ENCODE measurements at places on chromosomes 5 and 9.

DNA sequence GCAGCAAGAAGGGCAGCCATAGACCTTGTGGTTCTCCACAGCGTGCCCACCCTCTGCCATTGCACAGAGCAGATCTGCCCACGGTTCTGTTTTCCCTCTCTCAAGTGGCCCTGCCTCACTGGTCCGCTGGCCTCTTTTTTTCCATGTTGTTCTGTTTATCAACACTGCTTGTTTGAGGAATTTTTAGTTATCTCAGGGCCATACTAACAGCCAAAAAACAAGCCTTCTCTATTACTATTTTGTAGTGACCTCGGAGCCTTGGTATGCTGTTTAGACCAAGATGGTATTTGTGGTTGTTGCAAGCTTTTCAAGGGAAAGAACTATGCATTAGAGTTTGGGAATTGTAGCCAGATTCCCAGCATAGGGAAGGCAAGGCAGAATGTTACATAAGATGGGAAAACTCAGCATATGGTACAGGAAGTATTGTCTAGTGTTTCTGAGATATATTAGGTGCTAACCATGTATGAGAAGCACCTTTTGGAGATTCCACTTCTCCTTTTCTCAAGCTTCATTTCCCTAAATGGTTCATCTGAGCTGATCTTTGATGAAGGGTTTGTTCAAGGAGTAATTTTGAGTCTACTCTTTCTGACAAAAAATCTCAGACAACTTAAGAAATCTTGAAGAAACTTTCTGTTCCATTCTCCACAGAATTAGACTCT lies 54.3 kb downstream of the NUP214 start:
- DNase-seq, result no peak
- no peaks in the 10 kb centered on the region for H3K27me3 ChIP-seq
- H3K27ac ChIP-seq, result no peak overlapping the region
- no peaks in the 10 kb centered on the region for H3K4me1 ChIP-seq

DNA sequence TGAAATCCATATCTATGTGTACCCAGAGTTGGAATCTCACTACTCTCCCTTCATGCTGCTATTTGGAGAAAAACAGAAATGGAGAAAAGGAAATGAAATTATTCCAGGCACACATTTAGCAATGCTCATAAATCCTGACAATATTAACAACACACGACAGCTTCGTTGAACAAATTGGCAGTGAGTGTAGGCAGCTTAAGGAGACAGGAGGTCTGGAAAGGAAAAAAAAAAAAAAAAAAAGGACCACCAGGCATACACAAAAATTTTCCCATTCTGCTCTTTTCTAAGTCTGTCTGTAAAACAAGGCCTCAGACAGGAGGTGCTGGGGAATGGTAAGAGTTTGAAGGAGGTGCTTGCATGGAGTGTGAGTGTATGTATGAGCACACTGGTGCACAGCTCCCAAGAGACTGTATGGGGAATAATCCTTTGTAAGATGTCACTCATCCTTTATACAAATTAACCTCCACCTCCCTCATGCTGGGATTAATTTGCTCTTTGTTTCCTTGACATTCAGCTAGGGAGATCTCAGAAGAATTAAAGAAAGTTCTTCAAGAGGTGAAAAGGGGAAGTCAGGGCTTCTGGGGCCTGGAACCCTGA lies 78.9 kb downstream of the ASTN2 start:
- no peaks in the 10 kb centered on the region for H3K27me3 ChIP-seq
- H3K4me1 ChIP-seq, result no peaks in the 10 kb centered on the region
- no peaks in the 10 kb centered on the region for H3K36me3 ChIP-seq
- no peak overlapping the region for H3K4me3 ChIP-seq
- H3K27ac ChIP-seq, result no peak overlapping the region

- DNase-seq, result no peak
- no peak overlapping the region for H3K27ac ChIP-seq
- no peaks in the 10 kb centered on the region for H3K27me3 ChIP-seq
- no peaks in the 10 kb centered on the region for H3K36me3 ChIP-seq
- H3K4me3 ChIP-seq, result no peak overlapping the region
- H3K4me1 ChIP-seq, result no peaks in the 10 kb centered on the region
Observed at GRCh38 chr5:178445534-178445933, 144.7 kb downstream of the COL23A1 start.

DNA sequence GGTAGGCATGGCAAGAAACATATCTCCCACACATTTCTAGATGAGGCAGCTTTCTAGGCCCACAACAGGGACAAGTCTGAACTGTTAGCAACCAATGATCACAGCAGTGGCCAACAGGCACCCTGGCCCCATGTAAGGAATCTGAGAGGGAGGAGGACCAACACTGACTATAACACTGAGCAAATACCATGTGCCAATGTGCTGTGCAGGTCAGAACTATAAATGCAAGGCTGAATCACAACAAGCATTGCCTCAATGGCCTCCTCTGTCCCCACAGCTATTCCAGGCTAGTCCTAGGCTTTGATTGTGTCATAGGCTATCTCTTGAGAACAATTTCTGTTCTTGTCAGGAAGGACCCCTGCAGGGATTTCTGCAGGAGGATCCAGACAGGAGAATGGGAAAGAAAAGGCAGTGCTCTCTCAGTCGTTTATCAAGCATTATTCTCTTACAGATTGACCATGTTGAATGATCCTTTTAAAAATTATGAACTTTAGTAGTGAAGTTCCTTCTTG lies 221.2 kb downstream of the TLE1 start:
- no peaks in the 10 kb centered on the region for H3K27me3 ChIP-seq
- H3K36me3 ChIP-seq, result no peaks in the 10 kb centered on the region
- H3K4me1 ChIP-seq, result no peaks in the 10 kb centered on the region
- no peak for DNase-seq

DNA sequence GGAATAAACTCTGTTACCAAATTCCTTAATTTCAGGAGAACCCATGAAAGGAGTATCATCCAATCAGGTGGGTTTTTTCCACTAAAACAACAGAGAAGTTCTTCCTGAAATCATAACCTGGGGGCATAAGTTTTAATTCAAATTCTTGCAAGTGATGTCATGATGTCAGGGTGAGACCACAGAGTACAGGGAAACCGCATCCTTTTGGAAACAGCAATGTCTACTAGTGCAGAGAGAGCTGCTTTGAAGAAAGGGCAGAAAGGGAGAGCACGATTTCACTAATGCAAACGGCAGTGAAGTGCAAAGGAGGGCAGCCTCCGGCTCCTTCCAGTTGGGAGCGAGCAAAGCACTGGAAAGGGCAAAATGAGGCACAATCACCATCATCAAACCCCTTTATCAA lies 20.6 kb upstream of the CMBL start:
- no peak overlapping the region for H3K4me3 ChIP-seq
- DNase-seq, result no peak
- peaks cover 43% of the 10 kb centered on the region for H3K4me1 ChIP-seq
- H3K36me3 ChIP-seq, result no peaks in the 10 kb centered on the region

- no peak overlapping the region for H3K27ac ChIP-seq
- no peaks in the 10 kb centered on the region for H3K36me3 ChIP-seq
- DNase-seq, result no peak
- H3K4me1 ChIP-seq, result peaks cover 32% of the 10 kb centered on the region
- no peak overlapping the region for H3K4me3 ChIP-seq
Observed at GRCh38 chr5:35133186-35133585, 85.4 kb upstream of the AGXT2 start.

GRCh38 chr9:69574057-69574456 lies 98.1 kb downstream of the APBA1 start:
- H3K4me3 ChIP-seq, result no peak overlapping the region
- no peak overlapping the region for H3K27ac ChIP-seq
- no peak for DNase-seq
- no peaks in the 10 kb centered on the region for H3K36me3 ChIP-seq
- peaks cover 14% of the 10 kb centered on the region for H3K4me1 ChIP-seq

- no peak overlapping the region for H3K4me3 ChIP-seq
- H3K4me1 ChIP-seq, result peaks cover 11% of the 10 kb centered on the region
- peak; percentile 27 for DNase-seq
- no peaks in the 10 kb centered on the region for H3K36me3 ChIP-seq
- no peak overlapping the region for H3K27ac ChIP-seq
Observed at GRCh38 chr9:113949571-113950078, 73.5 kb downstream of the ZNF618 start.

DNA sequence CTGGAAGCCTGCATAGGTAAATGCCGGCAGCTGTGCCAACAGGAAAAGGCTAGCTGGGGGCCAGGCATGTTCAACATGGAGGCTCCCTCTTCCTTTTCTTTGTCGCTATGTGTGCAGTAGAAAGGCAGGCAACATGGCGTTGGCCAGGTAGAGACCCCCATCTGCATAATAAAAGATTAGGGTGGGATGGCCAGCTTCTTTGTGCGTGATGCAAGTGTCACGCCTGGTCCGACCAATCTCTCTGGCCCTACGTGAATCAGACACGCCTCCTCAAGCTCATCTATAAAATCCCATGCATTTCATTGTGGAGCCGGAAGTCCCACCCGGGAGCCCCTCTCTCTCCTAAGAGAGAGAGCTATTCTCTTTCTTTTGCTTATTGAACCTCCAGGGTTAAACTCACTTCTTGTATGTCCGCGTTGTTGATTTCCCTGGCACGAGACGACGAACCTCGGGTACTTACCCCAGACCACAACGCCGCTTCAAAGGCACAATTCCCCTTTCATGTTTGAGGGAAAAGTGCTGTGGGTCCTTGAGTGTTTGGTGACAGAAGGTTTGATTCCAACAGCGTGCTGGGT lies 25.0 kb upstream of the C5orf47 start:
- no peak for DNase-seq
- peaks cover 7% of the 10 kb centered on the region for H3K4me1 ChIP-seq
- H3K4me3 ChIP-seq, result peak overlapping the region; percentile 34
- no peaks in the 10 kb centered on the region for H3K27me3 ChIP-seq
- no peaks in the 10 kb centered on the region for H3K36me3 ChIP-seq
- H3K27ac ChIP-seq, result peak overlapping the region; percentile 29

DNA sequence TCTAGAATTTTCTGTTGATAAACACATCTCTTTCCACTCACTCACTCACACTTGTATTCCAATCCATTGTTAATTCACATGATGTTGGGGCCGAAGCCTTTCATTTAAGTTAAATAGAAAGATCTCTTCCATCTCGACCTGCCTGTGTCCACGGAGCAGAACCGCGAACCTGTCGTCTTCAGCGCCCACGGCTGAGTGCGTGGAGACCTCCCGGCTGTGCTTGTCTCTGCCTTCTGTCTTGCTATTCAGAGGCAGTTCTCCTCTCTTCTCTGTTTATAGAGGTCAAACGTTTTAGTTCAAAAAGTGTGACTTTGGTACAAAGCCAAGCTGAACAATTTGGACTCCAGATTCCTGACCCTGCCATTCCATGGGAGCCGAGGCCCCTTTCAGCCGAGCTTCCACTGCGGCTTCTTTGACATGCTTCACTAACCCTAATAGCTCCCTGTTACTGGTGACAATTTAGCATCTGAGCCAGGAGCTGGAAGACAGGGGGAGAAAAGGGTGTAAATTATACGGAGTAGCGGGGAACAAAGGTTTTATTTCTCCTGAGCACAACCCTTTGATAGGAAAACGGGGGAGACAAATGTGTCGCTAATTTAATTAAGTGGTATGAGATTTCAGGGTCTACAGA lies 314.4 kb upstream of the IRX4 start:
- no peak overlapping the region for H3K27ac ChIP-seq
- H3K4me1 ChIP-seq, result no peaks in the 10 kb centered on the region
